ENCODE measurements at places on chromosomes 2 and 18.
A peak's percentile ranks its signal among the peaks of the same experiment; 100 is the strongest.

GRCh38 chr2:100643467-100643866, 80.7 kb downstream of the PDCL3 start:
- no peak for DNase-seq

GRCh38 chr18:80109676-80110078, 615 bp downstream of the ADNP2 start:
- DNase-seq: peak; percentile 19

- DNase-seq: no peak
These were observed 718.8 kb downstream of the DPP10 start for GRCh38 chr2:115161081-115161770.

DNA sequence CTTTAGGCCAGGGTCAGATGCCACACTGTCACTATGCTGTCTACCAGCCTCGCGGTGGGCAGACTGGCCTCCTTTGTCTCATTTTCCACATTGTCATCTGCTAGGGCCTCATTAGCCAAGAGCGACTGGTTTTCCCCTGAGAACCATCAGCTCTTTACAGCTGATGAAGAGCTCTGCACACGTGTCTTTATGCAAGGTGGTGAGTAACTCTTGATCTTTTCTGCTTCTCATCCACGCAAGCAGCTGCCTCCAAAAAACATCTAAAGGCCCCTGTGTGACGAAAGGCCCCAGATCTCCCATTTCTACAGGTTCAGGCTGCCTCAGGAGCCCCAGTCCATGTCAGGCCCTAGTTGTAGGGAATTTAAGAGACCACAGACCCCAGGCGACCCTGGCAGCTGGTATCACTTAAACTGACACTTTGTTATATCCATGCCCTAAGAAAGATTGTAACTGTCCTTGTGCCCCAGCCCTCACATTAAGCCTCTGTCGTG, 52.9 kb downstream of the DPYSL5 start:
- no peak for DNase-seq

- DNase-seq: no peak
These were observed 150.7 kb downstream of the CDH7 start for GRCh38 chr18:65901522-65901921.

- no peak for DNase-seq
These were observed 234.2 kb downstream of the ASXL3 start for GRCh38 chr18:33812186-33812585.

Data from activated effector memory CD4-positive, alpha-beta T cell treated with Interleukin-2 at 50 U/mL for 16 hours (primary cell).